ENCODE measurements at places on chromosomes 2 and 18.

GRCh38 chr2:98519851-98520250 is 75.2 kb downstream of the INPP4A start:
- no peak for DNase-seq

- DNase-seq: no peak
Measured at GRCh38 chr2:64019975-64020528, 824 bp upstream of the VPS54 start.

- DNase-seq: no peak
Measured at GRCh38 chr18:22026362-22026761, 143.0 kb upstream of the GATA6 start.

GRCh38 chr2:230723363-230723762 is 10.7 kb downstream of the CAB39 start:
- no peak for DNase-seq

DNA sequence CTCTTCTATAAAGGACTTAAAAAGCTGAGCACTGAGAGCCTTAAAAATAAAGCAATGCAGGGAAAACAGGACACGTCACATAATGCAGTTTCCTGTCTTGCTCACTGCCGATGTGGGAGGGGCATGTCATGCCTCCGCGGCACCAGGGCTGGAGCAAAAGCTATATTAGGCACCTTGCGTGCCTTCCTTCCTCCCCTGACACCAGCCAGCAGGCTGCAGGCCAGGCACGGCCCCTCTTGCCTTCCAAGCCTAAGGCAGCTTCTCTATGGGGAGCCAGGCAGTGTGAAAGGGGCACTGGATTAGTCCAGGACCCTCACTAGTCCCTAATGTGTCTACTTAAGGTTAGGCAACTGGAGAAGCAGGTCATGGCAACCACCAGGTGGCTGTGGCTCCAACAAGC is 26.3 kb downstream of the MRPL35 start:
- no peak for DNase-seq

DNA sequence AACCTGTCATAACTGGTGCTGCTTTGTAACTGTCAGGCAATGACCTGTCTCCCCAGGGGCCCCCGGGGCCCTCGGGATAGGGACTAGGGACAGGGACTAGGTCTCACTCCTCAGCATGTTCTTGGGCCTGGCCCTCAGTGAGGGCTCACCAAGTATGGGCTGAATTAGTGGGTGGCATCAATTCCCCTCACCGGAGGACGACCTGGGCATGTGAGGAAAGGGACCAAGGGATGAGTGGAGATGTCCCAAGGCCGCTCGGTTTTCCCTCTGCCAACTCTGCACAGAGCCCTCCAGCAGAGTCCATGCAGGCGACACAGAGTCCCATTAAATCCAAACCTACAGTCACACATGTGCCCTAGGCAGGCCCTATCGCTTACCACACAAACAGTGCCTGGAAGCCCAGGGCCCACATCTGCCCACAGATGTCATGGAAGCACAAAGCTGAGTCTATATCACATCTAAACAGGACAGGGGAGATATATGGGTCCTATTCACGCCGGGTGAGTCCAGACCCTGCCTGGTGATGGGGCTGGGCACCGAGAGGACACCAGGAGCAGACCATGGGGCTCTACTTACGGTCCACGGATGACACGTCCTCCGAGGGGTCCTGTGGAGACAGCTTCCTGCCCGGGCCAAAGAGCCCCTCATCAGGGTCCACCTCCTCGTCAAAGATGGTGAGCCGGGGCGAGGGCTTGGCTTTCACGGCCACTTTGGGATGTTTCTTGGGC is 26.6 kb downstream of the HS1BP3 start:
- DNase-seq: no peak

DNA sequence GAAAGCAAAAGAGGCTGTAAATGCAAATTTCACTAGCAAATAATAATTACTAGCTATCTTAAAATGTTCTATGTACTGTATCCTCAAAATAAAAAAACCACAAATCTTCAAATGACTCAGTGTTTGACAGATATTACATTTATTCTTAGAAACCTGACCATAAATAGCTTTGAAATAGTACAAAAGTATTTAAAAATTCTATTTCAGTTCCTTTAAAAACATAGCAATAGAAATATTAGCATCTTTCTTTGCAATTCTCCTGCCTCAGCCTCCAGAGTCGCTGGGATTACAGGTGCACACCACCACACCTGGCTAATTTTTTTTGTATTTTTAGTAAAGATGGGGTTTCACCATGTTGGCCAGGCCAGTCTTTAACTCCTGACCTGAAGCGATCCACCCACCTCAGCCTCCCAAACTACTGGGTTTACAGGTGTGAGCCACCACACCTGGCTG is 50.6 kb downstream of the MSH6 start:
- DNase-seq: no peak

DNA sequence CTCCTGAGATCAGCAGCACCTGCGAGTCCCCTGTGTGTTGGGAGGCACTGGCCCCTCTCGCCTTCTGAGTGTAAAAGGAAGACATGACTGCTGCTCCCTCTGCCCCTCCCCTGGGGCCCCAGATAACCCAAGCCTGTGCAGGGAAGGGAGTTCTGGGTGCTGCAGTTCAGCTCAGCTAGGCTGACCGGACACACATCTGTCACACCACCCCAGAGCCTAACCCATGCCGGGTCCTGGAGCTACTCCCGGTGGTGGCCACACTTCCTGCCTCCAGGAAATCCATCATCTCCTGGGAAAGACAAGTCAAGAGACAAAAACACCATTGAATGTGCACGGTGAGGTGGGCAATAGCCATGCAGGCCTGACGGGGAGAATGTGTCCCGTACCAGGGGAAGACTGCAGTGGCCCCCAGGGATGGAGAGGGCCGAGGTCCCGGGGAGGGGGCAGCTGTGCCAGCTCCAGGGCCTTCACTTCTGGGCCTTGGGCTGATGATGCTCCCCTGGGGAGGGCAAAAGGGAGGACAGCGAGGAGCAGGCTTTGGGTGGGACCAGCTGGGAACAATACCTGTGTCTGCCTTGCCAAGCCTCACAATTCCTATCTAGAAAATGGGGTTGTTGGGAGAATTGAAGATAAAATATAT is 210.6 kb downstream of the TFCP2L1 start:
- DNase-seq: no peak

GRCh38 chr2:66775730-66776422 is 341.0 kb downstream of the MEIS1 start:
- DNase-seq: no peak
